Activated effector memory CD4-positive, alpha-beta T cell treated with anti-CD3 and anti-CD28 coated beads, Interleukin-2, amount 50 U/mL, for 16 hours (primary cell): ENCODE measurements at places on chromosomes 12 and 14.

GRCh38 chr12:60173224-60174170 is 577.7 kb downstream of the SLC16A7 start:
- DNase-seq, result no peak

DNA sequence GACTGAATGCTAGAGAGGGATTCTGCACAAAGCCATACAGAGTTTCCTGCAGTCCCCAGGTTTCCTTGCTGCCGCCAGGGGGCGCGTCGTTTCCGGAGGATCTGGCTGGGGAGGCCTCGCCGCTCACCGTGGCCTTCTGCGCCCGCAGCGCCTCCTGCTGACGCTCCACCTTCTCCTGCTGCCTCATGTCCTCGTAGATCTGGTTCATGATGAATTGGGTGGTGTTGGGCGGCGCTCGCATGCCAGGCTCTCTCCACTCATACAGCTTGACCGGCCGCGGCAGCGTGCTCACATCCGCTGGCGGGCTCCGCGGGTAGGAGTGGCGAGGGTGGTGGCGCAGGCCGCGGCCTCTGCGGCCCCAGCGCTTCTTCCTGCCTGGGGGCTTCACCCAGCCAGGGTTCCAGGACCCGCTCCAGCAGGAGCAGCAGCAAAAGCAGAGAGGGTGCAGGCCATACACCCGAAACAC is 987 bp downstream of the CCER1 start:
- no peak for DNase-seq

- DNase-seq, result peak; percentile 77
These were observed 44.7 kb downstream of the CCDC88C start for GRCh38 chr14:91372671-91373495.

- no peak for DNase-seq
These were observed 9.0 kb upstream of the MLEC start for GRCh38 chr12:120677765-120678473.

DNA sequence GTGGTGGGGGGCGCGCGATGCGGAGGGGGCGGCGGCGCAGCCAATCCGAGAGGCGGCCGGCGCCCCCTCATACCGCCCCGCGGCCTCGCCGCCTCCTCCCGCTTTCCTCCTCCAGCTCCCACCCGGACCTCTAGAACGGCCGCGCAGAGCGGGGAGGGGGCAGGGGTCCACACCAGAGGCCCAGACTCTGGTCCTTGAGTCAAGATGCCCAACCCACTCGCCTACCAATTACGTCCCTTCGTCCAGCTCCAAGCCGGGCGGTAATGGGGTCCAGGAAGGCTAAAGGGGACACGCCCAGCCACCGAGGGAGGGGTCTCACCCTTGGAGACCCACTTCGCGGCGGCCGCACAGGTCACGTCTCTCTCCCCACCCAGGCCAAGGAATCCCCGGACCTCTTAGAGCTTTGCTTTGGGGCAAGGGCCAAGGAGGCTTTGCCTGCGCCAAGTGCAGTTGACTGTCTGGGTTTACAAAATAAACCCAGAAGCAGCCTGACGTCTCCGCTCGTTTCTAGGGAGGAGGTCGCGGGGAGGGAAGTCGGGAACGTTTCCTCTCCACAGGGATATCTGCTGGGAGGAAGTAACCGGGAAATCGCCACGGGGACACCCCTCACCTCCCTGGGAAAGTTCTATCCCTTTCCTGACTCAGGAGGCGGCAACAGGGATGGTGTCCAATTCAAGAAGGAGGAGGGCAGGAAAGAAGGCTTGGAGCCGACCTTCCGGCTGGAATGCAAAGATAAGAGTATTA is 394 bp upstream of the AMIGO2 start:
- DNase-seq, result peak; percentile 75

DNA sequence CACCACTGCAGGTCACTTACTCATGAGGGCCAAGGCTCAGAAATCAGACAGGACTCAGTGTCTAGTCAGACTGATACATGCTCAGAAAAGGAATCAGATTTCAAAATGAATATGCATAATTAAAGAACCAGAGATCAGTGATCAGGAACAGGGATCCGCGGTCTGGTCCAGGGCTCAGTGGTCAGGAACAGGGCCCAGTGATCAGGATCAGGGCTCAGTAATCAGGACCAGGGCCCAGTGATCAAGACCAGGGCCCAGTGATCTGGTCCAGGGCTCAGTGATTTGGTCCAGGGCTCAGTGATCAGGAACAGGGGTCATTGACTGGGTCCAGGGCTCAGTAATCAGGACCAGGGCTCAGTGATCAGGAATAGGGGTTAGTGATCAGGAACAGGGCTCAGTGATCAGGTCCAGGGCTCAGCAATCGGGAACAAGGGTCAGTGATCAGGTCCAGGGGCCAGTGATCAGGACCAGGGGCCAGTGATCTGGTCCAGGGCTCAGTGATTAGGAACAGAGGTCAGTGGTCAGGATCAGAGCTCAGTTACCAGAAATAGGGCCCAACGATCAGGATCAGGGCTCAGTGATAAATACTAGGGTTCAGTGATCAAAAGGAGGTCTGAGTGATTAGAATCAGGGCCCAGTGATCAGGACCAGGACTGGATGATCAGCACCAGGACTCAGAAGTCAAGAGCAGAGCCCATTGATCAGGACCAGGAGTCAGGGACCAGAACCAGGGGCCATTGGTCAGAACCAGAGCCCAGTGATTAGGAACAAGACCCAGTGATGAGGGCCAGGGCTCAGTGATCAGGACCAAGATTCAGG is 175.3 kb downstream of the TMEM121 start:
- no peak for DNase-seq

DNA sequence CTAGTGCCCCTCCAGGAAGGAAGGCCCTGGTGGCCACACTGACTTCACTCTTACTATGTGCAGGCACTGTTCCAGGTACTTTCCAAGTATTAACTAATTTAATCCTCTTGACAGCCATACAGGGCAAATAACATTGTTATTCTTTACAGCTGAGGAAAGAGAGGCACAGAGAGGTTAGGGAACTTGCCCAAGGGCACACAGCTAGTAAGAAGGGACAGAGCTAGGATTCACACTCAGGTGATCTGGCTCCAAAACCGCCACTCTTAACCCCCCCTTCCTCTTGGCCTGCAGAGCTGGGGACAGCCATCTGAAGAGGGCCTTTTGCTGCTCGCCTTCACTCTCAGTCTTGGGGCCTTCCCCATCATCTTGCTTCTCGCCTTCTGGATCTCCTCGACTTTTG is 4.0 kb downstream of the JDP2 start:
- DNase-seq, result no peak

DNA sequence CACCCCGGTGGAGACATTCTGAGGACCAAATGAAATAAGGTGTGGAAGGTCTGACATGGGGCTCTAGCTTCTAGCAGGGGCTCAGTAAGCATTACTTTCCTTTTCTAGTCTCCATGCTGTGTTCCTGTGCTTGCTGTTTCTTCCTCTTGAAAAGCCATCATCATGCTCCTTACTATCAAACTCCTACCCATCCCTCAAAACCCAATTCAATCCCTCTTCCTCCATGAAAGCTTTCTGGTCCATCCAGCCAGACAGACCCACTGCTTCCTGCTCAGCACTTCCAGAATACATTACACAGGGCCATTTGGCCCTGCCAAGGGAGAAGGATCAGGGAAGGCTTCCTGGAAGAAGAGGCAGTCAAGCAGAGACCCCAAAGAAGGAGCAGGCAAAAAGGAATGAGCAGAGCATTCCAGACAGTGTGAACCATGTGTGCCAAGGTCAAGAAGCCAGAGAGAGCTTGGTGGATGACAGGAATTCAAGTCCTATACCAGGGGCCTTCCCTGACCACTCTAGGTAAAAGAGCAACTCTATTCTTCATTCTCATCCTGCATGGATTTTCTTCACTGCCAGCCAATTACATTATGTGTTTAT is 59.5 kb downstream of the NUAK1 start:
- DNase-seq, result no peak

GRCh38 chr12:113130457-113131135 is 5.0 kb downstream of the RASAL1 start:
- DNase-seq, result no peak

DNA sequence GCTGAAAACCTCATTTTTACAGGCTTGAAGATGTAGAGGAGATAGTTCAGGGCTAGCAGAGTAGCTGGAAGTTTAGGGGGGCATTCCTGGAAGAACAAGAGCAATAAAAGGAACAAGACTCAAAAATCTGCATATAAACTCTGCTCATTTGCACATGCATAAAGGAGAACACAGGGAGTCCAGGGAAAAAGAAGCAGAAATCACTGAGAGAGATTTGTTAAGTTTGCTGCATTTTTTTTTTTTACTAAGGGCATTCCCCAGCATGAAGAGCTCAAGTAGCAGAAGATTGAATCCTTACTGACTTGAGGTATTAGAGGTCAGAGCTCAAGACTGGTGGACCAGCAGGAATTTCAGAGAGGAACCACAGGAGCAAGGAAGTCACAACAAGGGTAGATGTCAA is 28.2 kb upstream of the BCL11B start:
- DNase-seq, result no peak

GRCh38 chr12:4401117-4401516 is 21.6 kb upstream of the FGF23 start:
- DNase-seq, result no peak

- DNase-seq, result peak; percentile 46
These were observed 320.5 kb downstream of the CACNA1C start for GRCh38 chr12:2373307-2373706.

DNA sequence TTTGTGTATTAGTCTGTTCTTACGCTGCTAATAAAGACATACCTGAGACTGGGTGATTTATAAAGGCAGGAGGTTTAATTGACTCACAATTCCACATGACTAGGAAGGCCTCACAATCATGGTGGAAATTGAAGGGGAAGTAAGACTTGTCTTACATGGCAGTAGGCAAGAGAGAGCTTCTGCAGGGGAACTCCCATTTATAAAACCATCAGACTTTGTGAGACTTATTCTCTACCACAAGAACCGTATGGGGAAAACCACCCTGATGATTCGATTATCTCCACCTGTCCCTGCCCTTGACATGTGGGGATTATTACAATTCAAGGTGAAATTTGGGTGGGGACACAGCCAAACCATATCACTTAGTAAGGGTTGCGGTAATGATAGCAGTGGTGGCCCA is 833.1 kb downstream of the FLRT2 start:
- DNase-seq, result no peak

DNA sequence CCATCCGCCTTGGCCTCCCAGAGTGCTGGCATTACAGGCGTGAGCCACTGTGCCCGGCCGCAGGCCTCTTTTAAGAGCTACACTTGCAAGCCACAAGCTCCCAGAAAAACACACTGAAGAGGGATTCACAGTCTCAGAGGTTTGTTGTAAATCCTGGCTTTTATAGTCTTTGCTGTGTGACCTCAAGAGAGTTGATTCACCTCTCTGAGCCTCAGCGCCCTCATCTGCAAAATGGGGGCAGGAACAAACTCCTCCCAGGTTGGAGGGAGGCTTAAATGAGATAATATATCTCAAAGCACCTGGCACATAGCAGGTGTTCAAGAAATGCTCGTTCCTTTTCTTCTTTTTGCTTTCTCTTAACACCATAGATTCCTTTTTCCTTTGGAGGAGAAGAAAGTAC is 3.9 kb upstream of the TCHP start:
- DNase-seq, result no peak

- no peak for DNase-seq
These were observed 48.6 kb upstream of the STAC3 start for GRCh38 chr12:57299514-57300016.

DNA sequence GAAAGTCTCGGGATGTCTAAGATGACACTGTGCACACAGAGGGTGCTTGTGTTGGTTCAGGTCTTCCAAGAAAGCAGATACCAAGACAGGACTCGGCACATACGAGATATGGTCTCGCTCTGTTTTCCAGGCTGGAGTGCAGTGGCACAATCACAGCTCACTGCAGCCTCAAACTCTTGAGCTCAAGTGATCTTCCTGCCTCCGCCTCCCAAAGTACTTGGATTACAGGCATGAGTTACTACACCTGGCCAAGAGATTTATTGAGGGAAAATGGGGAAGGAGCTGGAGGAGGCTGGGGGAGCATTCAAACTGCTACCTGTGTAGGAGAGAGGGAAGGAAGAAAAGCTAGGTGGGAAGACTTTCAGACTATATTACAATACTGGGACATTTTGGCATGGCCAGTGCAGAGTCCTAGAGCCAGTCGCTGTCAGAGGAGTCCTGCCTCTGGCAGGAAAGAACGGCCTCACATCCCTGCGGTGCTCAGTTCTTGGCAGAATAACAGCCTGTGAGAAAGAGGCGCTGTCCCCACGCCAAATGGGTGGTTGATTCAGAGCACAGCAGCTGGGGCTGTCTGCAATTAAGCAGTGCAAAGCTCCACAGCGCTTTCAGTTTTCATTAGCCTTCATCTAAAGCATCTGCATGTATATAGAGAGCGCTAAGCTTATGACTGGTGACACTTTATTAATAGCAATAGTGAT is 18.3 kb downstream of the SLC17A8 start:
- no peak for DNase-seq

GRCh38 chr14:50544911-50545310 is 12.5 kb upstream of the MAP4K5 start:
- DNase-seq, result no peak

DNA sequence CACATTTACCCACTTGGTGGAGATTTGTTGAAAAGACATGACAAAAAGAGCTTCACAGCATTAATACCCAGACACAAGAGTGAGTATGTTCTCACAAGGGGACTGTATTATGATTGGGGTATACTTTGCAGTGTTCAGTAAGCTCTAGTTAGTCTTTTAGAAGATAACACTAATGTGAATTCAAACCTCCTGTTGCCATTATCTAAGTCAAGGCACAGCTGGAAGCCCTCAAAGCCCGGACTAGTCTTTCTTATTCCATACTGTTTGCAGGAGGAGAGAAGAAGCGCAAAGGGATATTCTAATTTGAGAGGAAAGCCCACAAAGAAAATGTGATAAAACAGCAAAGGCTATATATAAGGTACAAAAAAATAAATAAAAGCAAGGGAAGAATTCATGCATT is 445.9 kb downstream of the SOX5 start:
- no peak for DNase-seq

DNA sequence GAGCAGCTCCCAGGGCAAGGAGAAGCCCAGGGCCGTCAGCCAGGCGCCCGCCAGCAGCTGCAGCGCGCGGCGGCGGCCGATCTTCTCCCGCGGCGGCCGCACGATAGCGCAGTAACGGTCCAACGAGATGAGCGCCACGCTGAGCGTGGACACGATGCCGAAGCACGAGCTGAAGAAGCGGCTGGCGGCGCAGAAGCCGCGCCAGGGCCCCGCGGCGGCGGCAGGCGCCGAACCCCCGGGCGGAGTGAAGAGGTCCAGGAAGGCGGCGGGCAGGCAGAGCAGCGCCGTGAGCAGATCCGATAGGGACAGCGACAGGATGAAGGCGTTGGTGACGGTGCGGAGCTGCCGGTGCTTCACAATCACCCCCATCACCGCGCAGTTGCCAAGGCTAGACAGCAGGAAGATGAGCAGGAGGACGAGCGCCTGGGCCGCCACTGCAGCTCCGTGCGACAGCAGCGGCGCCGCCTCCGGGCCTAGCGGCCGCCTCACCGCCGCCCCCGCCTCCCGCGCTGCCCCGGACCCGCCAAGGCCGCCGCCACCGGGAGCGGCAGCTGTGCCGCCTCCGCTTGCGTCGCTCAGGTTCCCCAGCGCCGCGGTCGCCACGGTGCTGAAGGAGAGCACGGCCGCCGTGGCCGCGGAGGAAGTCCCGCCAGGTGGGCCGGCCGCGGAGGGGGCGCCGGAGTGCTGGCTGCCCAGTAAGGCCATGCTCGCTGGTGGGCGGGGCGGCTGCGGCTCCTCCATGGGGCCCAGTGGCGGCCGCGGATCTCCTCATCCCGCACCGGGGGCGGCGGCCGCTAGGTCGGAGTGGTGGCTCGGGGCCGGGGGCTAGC is 479 bp downstream of the GPR135 start:
- DNase-seq, result peak; percentile 83

- no peak for DNase-seq
These were observed 22.9 kb upstream of the PPP1R13B start for GRCh38 chr14:103870144-103870876.

GRCh38 chr12:130369816-130370215 is 32.1 kb downstream of the PIWIL1 start:
- DNase-seq, result no peak

GRCh38 chr12:104458694-104459367 is 2.1 kb downstream of the CHST11 start:
- DNase-seq, result peak; percentile 73
